Hindlimb muscle (tissue), 1 donor: ENCODE measurements at places on chromosomes 5 and 9. TPM values are rescaled to one million over a fixed set of nuclear protein-coding genes. Genes with fewer than 3 reads are reported as not detected.
A peak's percentile ranks its signal among the peaks of the same experiment; 100 is the strongest.

DNA sequence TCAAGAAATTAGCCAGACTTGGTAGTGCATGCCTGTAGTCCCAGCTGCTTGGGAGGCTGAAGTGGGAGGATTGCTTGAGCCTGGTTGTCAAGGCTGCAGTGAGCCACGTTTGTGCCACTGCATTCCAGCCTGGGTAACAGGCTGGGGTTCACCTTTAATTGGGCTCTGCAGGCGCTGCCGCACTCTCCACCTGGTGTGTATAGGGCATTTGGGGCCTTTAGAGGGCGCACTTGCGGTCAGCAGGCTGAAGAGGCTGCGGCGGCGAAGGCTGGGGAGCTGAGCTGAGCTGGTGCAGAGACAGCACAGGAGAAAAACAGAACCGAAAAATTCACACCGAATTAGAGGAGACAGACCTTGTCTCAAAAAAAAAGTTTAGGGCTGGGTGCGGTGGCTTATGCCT, 31.2 kb downstream of the CDK7 start:
- DNase-seq: no peak

SLC23A1 gene
- polyA plus RNA-seq: 0.48 TPM

GRCh38 chr5:52759331-52759730, 28.4 kb upstream of the ITGA1 start:
- DNase-seq: no peak

DNA sequence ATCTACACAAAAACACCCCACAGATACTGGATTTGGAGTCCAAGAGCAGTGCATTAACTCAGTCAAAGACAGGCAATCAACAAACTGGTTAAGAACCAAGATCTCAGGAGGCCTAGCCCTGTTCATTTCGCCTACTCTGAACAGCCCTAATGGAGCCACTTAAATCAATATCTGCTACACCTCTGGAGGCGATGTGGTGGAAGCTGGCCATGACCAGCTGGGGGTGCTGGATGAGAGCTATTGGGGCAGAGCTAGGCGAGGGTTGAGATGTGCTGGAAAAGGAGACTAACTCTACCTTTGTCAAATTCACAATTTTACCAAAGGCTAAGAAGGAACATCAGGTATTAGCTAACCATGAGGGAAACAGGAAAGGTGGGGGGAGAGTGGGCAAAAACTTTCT, 23.3 kb upstream of the ARSB start:
- DNase-seq: no peak

PLEKHG4B gene
- 0.39 TPM for polyA plus RNA-seq

PCDHGA10 gene
- polyA plus RNA-seq: 1.6 TPM

- no peak for DNase-seq
These were observed 197.5 kb upstream of the DMRT1 start for GRCh38 chr9:643966-644365.

GRCh38 chr5:926417-927171, 33.9 kb downstream of the TRIP13 start:
- DNase-seq: peak; percentile 30

SPINK13 gene
- polyA plus RNA-seq: 0.45 TPM

DNA sequence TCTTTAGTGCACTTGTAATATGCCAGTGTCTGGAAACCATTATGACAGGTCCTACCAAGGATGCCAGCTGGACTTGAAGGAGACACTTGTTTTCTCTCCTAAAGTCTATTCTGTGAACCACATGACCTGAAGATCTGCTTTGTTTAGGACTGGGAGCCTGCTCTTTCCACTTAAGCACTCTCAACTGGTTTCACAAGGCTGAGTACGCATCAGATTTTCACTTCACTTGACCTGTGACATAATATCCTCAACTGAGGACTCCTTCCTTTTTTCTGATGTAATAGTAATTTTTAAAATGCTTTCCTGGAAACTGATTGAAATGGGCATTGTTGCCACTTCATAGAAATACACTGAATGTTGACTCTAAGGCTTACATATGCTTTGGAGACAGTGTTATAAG, 52.2 kb downstream of the PDE8B start:
- no peak for DNase-seq

TICAM2 gene
- 5.0 TPM for polyA plus RNA-seq

EHMT1 gene
- 50.4 TPM for polyA plus RNA-seq

DNA sequence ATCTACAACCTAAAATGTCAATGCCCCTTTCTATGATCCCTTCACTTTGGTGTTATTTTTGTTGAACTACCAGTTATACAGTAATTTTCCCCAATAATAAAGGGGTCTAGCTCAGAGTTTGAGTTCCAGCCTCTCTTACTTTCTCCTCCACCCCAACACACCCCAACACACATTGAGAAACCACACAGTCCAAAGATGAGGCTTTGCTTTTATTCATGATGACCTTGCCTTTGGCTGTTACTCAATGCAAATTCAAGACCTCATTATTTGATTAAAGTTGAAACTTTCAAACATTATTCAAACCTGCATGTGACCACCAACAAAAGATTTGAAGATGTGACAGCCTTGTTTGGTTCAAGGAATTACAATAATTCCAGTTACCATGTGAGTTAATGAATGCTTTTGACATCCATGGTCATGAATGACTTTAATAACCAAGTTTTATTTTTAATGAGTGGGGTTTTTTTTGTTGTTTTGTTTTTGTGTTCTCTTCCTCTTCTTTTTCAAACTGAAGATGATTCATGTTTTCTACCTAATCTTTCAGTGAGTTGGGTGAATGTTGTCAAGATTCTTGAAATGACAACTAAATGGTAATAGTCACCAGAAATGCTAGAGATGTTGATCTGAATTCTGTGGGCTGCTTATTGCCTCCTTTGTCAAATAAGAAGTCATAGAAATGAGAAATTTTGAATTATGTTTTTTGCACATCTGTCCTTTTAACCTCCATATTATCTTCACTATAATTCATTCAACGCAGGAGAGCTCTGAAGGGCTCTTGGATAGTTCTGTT, 106.0 kb downstream of the HACD4 start:
- no peak for DNase-seq

- no peak for DNase-seq
These were observed 99.8 kb upstream of the SSBP2 start for GRCh38 chr5:81850501-81851357.

DNA sequence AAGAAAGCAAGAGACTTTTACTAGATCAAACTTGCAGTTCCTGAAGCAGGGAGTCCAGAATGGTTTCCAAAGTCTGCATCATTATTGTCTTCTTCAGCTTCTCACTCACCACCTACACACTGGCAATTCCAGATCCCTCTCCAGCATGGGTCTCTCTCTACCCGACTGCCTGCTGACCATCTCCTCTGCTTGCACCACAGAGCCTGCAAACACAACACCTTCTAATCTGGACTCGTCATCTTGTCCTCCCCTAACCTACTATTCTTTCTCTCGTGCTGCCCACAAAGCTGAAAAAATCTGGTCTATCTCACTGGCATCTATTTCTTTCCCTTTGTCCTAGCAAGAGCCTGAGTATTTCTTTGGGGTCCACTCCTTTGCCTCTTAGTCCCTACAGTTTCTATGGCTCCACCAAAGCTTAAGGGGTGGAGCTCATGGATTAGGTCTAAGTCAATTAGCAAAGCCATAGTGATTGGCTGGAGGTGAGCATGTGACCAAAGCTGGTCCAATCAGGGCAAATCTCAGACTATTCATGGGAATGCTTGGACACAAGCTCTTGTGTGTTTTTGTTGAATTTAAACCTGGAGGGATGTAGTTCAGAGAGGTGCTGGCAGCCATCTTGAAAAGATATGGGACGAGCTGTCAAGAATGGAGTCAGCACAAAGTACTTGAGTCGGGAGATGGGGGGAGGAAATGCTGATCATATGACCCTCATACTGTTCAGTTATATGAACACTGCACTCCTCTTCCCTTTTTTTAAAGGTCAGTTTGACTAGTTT, 63.5 kb downstream of the GALNT12 start:
- no peak for DNase-seq

GRCh38 chr9:5854063-5854790, 21.3 kb upstream of the ERMP1 start:
- no peak for DNase-seq

- no peak for DNase-seq
These were observed 66.2 kb downstream of the NACC2 start for GRCh38 chr9:136028760-136029470.

JAKMIP2 gene
- polyA plus RNA-seq: 1.3 TPM

- no peak for DNase-seq
These were observed 623 bp upstream of the TRIM36 start for GRCh38 chr5:115170134-115170928.

BTNL9 gene
- polyA plus RNA-seq: 29.1 TPM

GRCh38 chr5:100889896-100890295, 13.2 kb downstream of the ST8SIA4 start:
- DNase-seq: no peak

PCDHGB3 gene
- 1.8 TPM for polyA plus RNA-seq

- DNase-seq: no peak
These were observed 48.5 kb downstream of the PCSK5 start for GRCh38 chr9:75938946-75939345.

- DNase-seq: peak; percentile 19
These were observed 881 bp downstream of the TNFAIP8 start for GRCh38 chr5:119356612-119357188.

- DNase-seq: no peak
These were observed 115.4 kb upstream of the KLF9 start for GRCh38 chr9:70529833-70530232.

C6 gene
- polyA plus RNA-seq: 0.19 TPM

DNA sequence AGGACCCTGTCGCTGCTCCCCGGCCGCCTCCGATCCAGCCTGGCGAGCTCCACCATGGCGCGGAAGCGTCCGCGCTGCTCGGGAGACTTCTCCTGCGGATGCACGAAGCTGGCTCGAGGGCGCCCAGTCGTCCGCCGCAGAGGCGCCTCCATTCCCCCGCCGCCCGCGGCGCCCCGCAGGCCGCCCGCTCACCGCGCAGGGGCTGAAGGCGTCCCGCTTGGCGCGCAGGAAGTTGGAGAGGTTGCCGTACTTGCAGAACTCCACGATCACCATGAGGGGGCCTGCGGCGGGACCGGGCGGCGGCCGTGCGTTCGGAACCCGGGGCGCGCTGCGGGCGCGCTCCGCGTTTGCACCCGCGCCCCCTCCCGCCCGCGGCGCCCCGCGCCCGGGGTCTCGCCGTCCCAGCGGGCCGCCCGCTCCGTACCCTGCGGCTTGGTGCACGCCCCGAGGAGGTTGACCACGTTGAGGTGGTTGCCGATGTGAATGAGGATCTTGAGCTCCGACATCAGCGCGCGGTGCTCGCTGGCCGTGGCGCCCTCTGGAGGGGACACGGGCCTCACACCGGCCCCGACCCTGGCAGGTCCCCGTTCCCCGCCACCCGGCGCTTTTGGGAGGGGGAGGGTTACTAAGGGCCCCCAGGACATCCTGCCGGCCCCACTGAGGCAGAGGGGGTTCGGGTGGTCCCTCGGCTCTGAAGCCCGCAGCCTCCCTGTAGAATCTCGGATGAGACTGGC, 27.7 kb upstream of the SCGB3A1 start:
- DNase-seq: peak; percentile 54

DNA sequence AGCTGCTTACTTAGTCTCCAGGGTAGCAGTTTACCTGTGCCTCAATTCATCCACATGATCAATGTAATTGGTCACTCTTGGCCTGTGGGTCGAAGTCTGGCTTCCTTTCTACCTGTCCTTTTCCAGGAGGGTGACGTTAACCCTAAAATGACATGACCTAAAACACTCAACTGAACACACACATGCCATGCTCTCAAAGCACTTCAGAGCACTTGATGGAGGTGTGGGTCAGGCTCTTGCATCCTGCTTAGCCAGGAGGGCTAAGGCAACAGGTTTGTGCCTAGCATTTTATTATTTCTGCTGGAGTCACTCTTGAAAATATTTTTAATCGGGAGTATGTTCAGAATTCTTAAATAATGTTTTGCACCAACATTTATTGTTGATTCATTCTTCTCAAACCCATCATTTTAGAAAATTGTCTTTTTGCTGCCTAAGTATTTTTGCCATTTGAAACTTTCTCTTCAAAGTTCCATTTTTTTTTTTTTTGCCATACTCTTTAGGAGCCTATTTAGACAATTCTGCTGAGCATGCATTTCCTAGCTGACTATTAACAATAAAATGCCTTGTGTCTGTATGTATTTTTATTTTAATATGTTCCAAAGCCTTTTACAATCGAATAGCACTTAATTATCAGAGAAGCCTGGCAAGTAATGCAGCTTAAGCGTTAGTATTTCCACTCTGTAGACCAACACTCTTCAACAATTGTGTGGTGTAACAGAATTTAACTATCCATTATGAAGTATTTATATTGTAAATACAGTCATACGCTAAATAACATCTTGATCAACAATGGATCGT, 59.1 kb downstream of the ATP10B start:
- DNase-seq: no peak

SLC25A2 gene
- polyA plus RNA-seq: not detected

DNA sequence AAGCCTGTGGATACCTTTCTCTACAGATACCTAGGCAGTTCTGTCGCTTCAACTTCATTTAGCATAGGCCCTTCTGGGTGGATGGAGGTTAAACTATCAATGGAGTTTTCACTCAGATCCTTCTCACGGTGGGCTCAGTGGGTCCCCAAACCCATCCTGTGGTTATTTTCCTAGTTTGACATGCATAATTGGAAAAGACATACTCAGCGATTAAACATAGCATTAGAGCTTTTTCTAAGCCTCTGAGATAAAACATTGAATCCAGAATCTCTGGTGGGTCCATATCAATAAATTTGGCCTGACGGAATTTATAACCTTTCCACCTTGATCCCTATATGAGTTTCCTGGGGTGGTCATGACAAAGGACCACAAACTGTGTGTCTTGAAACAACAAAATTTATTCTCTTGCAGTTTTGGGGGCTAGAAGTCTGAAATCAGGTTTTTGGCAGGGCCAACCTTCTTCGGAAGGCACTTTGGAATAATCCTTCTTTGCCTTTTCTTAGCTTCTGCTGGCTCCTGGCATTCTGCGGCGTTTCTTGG, 1.7 kb upstream of the OTULIN start:
- no peak for DNase-seq

UGCG gene
- 30.3 TPM for polyA plus RNA-seq
